ENCODE measurements at places on chromosomes 12 and 14. TPM values are rescaled to one million over a fixed set of nuclear protein-coding genes. Genes with fewer than 3 reads are reported as not detected.

The ANO4 gene
- not detected for polyA plus RNA-seq

DNA sequence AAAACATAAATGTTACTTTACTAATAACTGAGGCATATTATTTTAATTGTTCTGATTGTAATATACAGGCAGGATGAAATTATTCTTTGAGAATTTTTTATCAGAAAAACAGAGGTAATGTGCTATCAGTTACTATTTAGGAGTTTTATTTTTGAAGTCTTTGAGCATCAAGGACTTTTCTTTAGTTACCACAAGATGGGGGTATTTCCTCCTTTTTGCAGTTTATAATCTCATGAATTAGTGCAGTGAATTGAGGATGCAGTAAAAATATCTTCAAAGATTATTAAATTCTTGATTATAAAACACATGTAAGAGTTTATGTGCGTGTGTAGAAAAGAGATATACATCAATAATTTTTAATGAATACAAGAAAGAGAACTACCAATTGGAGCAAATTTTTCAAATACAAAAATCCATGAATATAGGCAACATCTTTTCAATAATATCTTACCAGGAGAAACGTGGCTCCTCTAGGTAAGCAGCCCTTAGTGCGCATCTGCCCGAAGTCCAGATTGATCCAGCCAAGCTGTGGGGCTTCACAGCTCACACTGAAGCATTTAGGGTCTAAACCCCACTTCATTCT, 71.6 kb downstream of the ERGIC2 start:
- DNase-seq, result peak; percentile 4

DNA sequence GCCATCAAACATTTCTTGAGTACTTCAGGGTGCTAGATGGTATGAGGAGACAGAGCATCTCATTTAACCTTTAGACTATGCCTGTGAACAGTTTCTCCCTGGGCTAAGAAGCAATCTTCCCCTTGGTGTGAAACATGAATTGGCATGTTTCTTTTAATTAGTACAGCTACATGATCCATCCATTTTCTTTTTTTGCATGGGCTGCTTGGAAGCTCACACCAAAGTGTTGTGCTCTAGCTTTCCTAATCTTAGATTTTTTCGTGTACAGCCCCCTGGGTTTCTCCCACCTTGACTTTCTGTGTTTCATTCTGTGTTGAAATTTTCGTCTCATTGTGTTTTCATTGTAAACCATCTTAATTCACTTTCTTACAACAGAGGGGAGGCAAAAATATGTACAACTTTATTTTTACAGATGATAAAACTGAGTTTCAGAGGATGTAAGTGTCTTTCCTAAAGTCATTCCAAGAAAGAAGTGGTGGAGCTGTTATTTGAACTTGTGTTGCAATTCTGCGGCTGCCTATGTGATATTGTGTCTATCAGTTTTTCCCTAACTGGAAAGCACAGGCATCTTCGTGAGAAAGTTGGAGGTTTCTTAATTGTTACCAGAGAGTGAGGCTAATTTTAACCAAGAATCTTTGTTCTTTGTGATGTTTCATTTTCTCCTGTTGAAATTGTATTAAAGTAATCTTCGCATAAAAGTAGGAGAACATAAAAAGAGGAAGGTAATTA, 64.5 kb downstream of the DAAM1 start:
- no peak for DNase-seq

DNA sequence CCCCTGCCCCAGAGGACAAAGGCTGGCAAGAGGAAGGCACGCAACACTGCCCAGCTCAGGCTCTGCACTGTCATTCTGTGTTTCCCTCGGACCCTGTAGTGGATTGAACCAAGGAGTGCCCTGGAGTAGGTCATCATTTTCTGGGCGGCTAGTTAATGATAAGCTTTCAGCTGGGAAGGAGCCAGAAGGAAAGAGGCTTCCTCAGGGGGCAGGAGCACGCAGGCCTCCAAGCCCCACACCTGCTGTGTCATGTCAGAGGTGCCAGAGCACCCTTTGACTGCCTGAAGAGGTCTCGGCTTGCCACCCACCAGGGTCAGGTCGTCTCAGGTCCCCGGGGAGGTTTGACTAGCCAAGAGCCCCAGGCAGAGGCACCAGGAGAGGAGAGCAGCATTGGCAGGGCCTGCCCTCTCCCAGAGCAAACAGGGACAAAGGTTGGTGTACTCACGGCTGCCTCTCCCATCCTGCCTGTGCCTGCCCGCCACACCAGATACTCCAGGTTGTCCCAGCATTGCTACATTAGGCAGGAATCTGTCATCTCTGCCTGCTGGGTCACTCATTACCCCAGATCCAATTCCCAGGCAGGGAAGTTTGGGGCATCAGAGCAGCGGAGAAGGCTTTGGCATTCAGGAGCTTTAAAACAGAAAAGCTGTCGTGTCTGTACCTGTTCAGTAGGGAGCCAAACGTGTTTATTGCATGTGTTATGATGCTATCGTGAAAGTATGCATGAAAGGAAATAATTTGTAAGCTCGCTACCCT, 33.5 kb upstream of the ATP2A2 start:
- no peak for DNase-seq

DNA sequence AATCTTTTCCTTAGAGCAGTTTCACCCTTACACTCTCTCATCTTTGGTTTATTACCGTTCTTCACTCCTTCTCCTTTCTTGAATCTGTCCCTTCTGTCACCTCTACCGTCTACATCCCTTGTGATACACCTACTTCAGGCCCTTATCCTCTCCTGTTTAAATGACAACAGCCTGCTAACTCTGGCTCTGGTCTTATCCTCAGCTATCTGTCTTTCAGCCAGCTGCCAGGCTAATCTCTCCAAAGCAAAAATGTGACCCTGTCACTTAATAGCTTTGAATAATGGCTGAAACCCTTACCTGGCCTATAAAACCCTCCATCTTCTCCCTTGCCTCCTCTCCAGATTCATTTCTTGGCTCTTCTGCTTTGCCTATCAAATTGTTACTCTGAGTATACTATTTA, 32.3 kb downstream of the BEST3 start:
- DNase-seq, result no peak

DNA sequence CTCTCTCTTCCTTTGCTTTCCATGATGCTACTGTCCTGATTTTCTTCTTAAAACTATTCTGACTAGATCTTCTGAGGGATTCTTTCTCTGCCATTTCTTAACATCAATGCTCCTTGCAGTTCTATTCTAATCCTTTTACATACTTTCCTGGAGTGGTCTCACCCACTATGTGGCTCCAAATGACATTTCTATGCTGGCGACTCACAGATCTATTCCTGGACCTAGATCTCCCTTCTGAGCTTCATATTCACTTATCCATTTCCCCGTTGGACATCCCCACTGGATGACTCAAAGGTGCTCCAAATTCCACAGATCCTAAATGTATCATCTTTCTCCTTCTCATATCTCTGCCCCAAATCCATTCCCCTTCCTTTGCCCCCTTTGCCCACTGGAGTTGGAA, 4.1 kb downstream of the TEP1 start:
- no peak for DNase-seq

The GRIP1 gene
- polyA plus RNA-seq, result 0.95 TPM

- DNase-seq, result no peak
These were observed 251.5 kb upstream of the FBXO33 start for GRCh38 chr14:39683691-39684260.

The TAS2R42 gene
- not detected for polyA plus RNA-seq

DNA sequence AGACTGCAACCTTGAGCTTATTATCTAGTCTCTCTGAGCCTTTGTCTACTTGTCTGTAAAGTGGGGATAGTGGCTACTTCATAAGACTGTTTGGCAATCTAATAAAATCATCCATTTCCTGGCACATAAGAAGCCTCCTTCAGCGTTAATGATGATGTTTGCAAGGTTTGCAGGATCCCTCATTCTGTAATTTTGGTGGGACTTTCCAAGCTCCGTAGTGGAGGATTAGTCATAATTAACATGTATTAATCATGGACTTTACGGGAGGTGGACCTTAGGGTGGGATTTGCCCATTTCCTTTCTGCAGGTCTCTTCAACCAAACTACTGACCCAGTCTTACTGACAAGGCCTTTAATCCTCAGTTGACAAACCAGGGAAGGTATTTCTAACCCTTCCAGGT, 66.2 kb downstream of the NTF3 start:
- no peak for DNase-seq

The AICDA gene
- not detected for polyA plus RNA-seq

The GLIPR1L2 gene
- 1.4 TPM for polyA plus RNA-seq

GRCh38 chr12:29961231-29961630, 177.5 kb upstream of the TMTC1 start:
- no peak for DNase-seq

The DHH gene
- polyA plus RNA-seq, result not detected

The KCNK13 gene
- not detected for polyA plus RNA-seq

The OVCH1 gene
- polyA plus RNA-seq, result not detected

The KRT73 gene
- 0.72 TPM for polyA plus RNA-seq

The CCDC177 gene
- not detected for polyA plus RNA-seq

- no peak for DNase-seq
These were observed 29.4 kb upstream of the GPR68 start for GRCh38 chr14:91273885-91274273.

DNA sequence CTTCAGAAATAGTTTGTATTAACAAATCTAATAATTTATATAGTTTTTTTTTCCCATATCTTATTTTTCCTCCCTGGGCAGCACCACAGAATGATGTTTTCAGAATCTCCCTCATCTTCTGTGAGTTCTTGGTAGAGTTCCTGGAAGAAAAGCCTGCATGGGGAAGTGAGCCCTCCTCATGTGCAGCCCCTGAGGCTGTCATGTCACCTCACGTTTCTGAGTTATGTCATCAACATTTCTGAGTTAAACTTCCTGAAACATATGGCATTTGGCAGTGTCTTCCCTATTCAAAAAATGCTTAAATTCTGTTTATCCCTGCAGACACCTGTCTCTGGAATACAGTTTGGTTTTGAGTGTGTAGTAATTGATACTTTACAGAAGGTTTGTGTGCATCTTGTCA, 979.0 kb downstream of the TMEM121 start:
- no peak for DNase-seq

The FAM234B gene
- 2.7 TPM for polyA plus RNA-seq

GRCh38 chr14:35808076-35808637, 938 bp downstream of the RALGAPA1 start:
- no peak for DNase-seq

- DNase-seq, result no peak
These were observed 1.6 kb downstream of the CACNA1C start for GRCh38 chr12:2054091-2055018.

GRCh38 chr12:52216807-52217206, 16.2 kb upstream of the KRT7 start:
- no peak for DNase-seq

DNA sequence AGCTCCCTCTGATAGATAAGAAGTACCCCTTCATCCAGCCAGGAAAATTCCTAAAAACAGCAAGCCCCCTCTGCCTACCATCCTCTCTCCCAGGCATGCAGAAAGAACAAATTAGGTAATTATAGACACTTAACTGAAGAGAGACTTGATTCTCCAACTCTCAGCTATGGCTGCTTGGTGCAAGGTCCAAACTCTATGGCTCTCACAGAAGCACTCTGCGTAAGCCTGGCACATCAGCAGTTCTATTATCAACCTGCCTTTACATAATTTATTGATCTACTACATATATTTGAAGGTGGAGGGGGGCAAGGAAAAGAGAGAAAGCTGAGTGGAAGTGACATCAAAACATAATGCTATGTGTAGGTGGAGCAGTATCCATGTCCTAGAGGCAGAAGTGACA, 1.1 kb upstream of the MYO1A start:
- DNase-seq, result no peak

The C12orf54 gene
- not detected for polyA plus RNA-seq

- DNase-seq, result no peak
These were observed 18.1 kb downstream of the DYRK2 start for GRCh38 chr12:67666605-67667004.

The YY1 gene
- 16.2 TPM for polyA plus RNA-seq

DNA sequence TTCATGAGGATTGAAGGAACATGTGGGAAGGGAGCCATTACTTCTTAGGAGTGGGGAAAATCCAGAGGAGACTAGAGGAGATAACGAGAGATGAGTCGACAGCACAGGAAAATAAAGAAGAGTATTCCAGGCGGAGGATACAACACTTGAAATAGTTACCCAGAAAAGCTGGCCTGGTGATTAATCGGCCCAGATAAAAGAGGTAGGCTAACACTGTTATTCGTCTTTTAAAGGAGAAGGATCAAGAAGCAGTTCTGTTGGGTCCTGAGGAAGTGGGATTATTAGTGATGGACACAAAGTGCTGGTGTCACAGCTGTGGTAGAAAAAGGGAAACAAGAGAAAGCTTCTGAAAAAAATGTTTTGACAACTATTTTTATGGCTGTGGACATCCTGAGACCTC, 425.3 kb downstream of the ZFP36L1 start:
- DNase-seq, result no peak

GRCh38 chr14:38016497-38016896, 191.2 kb upstream of the SSTR1 start:
- no peak for DNase-seq

The LRP1-AS gene
- not detected for polyA plus RNA-seq

DNA sequence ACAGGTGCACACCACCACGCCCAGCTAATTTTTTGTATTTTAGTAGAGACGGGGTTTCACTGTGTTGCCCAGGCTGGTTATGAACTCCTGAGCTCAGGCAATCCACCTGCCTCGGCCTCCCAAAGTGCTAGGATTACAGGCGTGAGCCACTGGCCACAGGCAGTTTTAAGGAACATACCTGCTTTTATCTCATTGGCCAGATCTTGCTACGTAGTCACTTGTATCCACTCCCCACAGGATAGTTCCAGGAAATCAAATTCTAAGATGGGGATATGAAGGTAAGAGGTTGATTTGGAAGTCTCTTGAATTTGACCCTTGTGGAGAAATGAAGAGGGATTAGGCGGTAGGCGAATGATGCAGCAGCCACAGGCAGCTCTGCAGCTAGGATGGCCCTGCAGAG, 8.8 kb upstream of the PLEKHG6 start:
- DNase-seq, result no peak

GRCh38 chr12:95802482-95803270, 12.1 kb upstream of the NTN4 start:
- DNase-seq, result no peak

The ACOT6 gene
- polyA plus RNA-seq, result not detected

The PIGH gene
- 44.5 TPM for polyA plus RNA-seq

The WBP11 gene
- polyA plus RNA-seq, result 66.5 TPM

DNA sequence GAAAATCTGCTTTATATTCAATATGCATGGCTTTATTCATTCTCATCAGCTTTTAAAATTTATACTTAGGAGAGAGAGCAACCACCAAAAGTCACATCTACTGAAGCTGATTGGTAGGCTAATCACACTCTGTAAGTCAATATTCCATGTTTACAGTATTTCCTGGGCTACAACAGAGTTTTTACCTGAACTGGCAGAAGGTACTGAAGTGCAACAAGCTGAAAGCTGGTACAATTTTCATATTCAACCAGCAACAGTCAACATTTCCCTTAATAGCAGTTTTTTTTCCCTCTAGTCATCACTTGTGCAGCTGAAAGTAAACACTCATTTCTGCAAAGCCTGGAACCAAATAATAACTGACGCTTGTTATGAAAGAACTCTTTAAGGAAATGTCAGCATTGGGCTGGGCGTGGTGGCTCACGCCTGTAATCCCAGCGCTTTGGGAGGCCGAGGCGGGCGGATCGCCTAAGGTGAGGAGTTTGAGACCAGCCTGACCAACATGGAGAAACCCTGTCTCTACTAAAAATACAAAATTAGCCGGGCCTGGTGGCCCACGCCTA, 12.9 kb downstream of the BRAP start:
- no peak for DNase-seq

- no peak for DNase-seq
These were observed 171.2 kb upstream of the CDKN3 start for GRCh38 chr14:54225457-54226060.

All from naive thymus-derived CD8-positive, alpha-beta T cell (primary cell).